ENCODE measurements at places on chromosomes 1 and 21.

DNA sequence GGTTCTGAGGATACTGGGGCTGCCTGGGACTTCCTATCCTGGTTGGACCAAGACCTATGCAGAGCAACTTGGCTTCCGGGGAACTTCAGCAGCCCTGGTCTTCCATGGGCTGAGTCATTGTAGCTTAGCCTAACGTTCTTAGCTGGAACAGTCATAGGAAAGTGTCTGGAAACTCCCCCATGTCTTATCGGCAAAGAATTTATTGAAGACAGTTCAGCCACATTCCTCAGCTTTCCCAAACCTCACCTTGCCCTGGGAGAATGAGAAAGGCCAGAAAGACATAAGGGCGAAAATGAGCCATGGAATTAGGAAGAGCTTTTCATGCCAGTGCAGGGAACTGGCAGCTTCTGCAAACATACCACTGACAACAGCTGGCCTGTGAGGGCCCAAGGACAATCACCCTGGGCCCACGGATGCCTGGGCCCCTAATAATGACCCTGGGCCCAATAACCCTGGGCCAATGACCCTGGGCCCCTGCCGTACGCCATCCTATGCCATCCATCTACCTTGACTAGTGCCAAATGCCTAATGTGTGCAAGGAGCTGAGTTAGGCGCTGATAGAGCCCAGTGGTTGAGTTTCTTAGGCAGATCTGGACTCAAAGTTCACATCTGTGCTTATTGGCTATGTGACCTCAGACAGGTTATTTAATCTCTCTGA, 114.4 kb upstream of the GADD45A start:
- no peak for DNase-seq

DNA sequence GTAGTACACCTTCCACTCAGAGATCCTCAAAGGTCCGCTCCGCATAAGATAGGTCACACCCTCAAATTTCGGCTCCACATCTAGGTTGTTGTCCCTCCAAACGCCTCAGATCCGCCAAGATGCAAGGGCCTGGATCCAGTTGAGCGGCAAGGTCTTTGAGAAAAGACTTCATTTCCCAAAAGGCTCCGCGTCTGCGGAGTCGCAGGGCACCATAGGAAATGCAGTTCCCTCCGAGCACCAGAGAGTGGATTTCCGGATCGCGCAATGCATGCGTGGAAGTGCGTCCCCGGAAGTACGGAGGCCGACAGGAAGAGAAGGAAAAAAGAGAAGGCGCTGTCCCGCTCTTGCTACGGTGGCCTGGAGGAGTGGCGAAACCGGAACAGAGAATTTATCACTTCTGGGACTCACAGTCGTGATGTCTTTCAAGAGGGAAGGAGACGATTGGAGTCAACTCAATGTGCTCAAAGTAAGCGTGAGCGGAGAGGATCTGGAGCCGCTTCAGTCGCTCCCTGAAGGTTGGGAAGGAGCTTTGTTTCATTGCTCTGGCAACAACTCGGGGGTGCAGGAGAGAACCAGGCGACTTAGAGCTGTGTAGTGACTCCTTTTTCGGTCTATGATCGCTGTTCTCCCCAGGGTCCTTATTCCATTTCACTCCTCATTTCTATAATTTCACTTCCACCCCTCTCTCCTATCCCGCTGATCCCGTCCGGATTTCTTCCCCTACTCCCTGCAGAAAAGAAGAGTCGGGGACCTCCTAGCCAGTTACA, at the start of the genes LYSMD1 and SCNM1:
Gene LYSMD1, minus strand, starts transcription at position 165 of the 767 bp plus-strand sequence. CDS start 644 bp downstream, outside the sequence.
Gene SCNM1, plus strand, starts transcription at position 407 of the 767 bp plus-strand sequence. Its CDS starts 9 bp downstream, at position 416.
- peak; percentile 82 for DNase-seq

DNA sequence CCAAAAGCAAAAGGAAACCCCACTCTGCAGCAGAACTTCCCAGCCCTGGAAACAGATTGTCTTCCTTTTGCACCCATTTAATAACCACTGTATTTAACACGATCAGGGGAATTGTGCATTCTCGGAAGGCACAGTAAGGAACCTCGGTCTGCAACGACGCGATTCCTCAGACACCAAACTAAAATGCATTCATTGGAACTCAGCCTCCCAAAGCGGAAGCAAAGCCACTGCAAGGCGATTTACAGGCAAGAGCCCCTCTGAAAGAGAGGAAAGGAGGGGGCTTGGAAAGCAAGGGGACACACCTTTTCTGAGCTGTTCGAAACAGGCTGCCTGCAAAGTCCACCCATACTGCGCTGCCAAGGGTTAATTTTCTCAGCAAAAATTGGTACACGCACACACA, 297.7 kb downstream of the OMA1 start:
- no peak for DNase-seq

DNA sequence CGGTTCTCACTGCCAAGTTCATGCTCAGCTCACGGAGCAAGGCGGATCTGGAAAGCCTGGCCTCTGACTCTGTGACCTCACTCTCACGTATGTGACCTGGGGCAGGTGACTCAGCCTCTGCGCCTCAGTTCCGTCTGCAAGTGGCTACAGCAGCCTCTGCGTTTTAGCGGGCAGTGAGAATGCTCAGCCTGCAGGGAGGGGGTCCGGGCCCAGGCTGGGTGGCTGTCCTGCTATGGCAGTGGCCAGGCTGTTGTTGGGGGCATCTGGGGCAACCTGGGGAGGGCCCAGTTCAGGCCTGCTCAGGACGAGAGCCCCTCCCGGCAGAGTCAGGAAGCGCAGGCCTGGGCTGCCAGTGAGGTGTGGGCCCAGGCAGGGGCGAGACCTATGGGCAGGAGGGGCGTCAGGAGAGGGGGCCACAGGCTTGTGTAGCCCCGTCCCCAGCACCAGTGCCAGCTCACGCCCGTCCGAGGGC, 27.9 kb downstream of the ARHGEF16 start:
- no peak for DNase-seq

GRCh38 chr1:100523038-100523652, 14.8 kb upstream of the GPR88 start:
- DNase-seq: no peak

- DNase-seq: no peak
These were observed 42.1 kb upstream of the IPO9 start for GRCh38 chr1:201786824-201787223.

GRCh38 chr1:91591175-91591974, 90.7 kb downstream of the CDC7 start:
- no peak for DNase-seq

DNA sequence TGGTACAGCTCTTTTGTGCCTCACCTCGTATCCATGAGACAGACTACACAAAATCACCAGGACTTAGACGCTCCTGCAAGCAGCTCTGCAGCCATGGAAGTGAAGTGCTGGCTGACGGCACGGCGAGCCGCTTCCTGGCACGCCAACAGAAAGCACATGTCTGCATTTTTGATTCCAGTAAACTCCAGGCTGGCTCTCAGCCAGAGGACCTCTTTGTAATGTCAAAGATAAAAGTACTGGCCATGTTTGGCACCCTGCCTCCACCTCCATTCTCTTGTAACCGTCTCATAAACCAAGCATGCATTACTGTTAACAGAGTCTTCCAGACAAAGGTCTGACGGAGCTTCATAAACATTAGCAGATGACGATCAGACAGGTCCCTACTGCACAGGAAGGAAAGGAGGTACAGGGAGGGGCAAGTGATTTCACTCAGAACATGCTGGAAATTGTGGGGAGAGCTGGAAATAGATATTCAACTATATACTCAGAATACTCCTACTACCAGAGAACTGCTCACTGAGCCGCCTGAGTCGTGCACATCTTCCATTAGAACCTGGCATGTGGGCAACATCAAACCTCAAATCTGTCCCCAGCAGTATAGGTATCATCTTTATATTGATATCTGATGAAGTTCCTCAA, 632.0 kb downstream of the SMYD3 start:
- DNase-seq: no peak

GRCh38 chr1:234103198-234103597, 198.7 kb downstream of the SLC35F3 start:
- no peak for DNase-seq

GRCh38 chr1:212070720-212071302, 35.3 kb downstream of the DTL start:
- no peak for DNase-seq

DNA sequence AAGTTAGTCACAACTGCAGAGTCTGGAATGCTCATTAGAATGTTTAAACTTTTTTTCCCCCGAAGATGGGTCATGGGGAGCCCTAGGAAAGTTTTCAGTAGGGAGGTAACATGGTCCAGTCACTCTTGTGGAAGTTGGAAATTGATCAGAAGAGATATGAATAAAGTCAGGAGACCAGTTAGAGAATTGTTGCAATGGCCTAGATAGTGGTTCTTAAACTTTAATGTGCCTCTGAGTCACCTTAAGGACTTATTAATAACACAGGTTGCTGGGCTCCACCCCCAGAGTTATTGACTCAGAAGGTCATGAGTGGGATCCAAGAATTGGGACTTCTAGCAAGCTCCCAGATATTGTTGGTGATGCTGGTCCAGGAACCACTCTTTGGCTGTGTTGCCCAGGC, 3.2 kb upstream of the TFAP2E start:
- DNase-seq: no peak

GRCh38 chr1:36766481-36766880, 267.8 kb downstream of the GRIK3 start:
- no peak for DNase-seq

GRCh38 chr1:168643152-168643551, 66.7 kb downstream of the XCL1 start:
- no peak for DNase-seq

DNA sequence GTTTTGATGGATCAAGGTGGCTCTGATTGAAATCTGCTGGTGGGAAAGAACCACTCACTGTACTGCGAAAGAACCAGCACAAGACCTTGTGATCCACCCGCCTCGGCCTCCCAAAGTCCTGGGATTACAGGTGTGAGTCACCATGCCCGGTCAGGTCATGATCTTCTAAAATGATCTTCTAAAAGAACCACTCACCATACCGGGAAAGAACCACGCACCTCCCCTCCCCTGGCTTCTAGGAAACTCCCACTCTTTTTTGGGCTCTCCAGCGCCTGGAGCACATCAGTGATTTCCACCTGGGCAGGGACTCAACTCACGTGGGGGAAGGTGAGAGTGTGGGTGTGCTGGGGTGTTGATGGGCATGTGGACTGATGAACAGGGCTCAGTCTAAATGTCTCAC, 7.9 kb upstream of the RAB7B start:
- no peak for DNase-seq

- DNase-seq: no peak
These were observed 37.2 kb downstream of the NUP210L start for GRCh38 chr1:154117642-154118041.

DNA sequence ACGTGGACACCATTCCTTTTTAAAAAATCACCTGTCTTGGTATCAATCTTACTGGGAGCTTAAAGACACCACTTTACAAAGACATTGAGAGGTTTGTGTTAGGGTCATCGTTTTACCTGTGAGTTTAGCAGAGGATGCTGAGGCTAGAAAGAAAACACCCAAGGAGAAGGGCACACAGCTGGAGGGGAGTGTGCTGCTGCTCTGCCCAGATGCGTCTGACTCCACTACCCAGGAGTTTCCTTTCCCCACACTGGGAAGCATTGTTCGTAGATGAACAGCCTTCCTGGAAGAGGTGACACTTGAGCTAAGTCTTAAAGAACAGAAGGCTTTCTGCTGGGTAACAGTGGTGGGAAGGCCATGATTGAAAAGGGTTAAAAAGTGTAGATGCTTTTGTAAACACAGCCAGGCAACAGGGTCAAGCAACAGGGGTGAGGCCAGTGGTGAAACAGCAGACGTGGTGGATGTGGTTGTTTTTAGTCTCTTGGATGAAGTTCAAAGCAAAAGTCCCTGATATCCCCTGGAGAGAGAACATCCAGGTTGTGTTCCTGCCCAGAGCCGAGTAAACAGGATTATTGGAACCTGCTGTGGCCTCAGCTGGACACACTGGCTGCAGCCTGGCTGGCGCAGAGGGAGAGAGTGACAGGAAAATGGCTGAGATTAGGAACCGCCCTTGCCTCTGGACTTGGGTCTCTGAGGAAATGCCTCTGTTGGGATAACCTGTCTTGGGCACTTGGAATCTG, 198.6 kb upstream of the JUN start:
- DNase-seq: no peak

DNA sequence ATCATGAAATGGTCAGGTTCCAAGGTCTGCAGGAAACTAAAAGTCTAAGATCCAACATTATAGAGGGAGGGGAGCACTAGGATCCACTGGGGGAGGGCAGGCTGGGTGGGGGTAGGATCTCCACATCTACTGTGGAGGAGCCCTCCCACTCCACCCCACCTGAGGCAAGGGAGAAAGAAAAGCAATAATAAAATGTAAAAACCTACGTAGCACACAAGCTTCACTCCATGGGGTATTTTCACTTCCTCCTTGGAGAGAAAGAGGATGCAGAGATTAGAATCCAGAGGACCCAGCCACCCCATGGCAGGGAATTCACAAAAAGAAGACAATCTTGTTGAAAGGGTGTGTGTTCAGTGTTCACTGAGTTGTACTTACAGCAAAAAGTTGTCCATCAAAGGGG, 14.4 kb downstream of the SPOCD1 start:
- no peak for DNase-seq

DNA sequence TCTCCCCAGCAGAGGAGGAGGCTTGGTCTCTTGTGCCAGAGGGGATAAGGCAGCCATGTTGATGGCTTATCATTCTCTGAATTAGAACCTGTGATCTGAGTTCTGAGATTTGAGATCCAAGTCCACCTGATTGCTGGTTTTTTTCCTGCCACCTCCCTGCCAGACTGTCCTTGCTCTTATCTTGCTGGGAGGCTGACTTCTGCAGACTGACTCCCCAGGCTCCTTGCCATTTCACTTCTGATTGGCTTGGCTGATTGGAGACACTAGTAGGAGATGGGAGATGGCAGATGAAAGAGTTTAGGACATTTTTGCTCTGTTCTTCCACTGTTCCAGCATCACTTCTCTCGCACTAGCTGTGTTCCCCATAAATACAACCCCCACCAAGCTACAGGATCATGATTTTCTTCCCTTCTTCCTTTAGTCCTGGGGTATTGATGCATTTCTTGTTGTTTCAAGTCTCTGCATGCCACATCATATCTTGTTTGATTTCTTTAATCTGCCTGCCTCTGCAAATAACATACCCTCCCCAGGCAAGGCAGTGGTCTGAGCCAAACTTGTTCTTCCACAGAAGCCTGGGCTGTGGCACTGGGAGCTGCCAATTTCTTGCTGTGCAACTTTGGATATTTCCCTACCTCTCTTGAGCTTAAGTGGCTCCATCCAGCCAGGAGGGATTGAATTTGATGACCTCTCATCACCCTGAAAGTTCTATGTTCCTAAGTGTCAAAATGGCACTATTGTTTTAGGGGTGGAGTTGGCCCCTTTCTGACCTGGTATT, 963 bp upstream of the CYP4B1 start:
- DNase-seq: no peak

GRCh38 chr1:6730473-6730872, 28.9 kb upstream of the DNAJC11 start:
- no peak for DNase-seq

All from stimulated activated CD8-positive, alpha-beta memory T cell treated with anti-CD3 and anti-CD28 coated beads, Interleukin-2, amount 100 ng/mL, for 48 hours (primary cell).